Smooth muscle cell of the brain vasculature (primary cell): ENCODE measurements at places on chromosomes 11 and 22.

DNA sequence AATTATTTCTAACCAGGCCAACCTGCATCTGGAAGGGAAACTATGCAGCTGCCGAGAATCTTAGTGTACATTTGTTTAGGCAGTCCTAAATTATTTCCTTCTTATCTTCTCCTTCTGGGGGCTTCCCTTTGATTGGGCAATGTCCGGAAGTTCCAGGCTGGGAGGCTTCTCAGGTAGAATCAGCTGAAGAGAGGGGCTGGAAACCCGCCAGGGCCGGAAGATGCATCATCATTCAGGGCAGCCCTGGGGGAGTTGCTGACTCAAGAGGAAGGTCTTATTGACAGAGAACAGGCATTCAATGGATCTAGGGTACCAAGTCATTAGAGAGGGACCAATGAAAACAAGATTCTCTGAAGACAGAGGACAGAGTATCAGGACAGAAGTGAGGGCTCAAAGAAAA, 150.7 kb downstream of the BLID start:
- DNase-seq, result no peak

- no peak for DNase-seq
Measured at GRCh38 chr11:29224739-29225384, 792.0 kb downstream of the KCNA4 start.

DNA sequence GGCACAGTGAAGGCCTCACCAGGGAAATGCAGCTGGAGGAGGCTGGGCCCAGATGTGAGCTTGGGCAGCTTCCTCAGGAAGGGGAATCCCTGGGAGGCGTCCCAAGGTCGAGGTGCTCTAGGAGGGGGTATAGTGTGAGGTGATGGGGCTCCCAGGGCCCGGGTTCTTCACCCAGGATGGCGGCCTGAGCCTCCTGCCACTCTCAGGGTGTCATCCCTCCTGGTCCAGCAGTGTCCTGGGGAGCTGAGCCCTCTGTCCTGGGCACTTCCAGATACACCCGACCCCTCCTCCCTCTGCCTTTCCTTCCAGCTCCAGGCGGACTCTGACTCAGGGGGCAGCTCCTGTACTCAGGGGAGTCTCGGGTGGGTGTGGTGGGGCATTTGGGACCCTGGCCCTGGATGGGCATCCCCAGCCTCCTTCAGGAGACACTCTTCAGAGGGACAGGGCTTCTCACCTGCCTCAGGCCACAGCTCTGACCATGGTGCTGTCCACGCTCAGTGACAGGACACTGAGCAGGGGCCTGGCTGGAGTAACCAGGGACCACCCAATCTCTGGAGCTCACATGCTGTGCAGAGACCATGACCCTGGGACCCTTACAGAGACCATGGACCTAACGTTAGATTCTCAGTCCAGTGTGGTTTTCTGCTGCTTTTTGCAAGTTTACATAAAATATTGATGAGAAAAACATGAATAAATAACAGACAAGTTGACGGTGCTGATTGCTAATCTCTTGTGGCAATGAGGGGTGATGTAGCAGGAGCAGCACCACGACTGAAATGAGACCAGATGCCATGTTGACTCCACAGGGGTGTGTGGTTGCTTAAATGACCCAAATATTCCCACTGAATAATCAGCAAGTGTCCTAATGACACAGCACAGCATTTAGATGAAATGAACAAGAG, 101.9 kb downstream of the GGTLC2 start:
- no peak for DNase-seq

GRCh38 chr11:12867531-12867930, 141.6 kb upstream of the RASSF10 start:
- no peak for DNase-seq

GRCh38 chr11:12518606-12519385, 141.4 kb downstream of the PARVA start:
- DNase-seq, result no peak

DNA sequence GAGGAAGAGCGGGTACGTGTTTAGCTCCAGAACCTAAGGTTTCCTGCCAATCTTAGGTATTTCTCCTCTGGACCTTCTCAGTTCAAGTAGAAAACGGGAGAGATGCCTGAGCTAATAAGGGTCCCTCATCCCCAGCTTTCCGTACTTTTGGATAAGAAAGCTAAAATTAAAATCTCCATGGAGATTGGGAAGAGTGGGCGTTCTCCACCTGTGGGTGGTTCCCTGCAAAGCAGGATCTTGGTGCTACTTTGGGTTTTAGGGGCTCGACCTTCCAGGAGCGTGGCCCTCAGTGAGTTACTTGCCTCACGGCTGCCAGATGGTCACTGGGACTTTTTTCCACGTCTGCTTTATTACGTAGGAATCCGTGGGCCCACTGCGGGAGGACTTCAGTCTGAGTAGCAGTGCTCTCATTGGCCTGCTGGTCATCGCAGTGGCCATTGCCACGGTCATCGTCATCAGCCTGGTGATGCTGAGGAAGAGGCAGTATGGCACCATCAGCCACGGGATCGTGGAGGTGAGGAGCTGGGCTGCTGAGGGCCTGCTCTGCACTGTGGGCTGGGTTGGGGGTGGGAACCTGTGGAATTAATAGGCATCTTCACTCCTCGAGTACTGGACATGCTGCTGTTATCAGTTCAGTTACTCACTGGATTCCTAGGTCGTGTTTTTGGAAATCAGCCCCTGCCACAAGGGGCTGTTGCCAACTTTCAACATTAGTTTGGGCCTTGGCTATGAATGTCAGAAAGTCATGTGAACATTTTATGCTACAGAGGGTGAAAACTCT, 17.8 kb upstream of the ST14 start:
- no peak for DNase-seq
